Mesendoderm (in vitro differentiated cells): ENCODE measurements at places on chromosomes 4 and X.

GRCh38 chr4:73037057-73037456, 32.5 kb downstream of the COX18 start:
- DNase-seq, result peak; percentile 29

- peak; percentile 55 for DNase-seq
Observed at GRCh38 chr4:147096667-147097604, 151.3 kb upstream of the TTC29 start.

DNA sequence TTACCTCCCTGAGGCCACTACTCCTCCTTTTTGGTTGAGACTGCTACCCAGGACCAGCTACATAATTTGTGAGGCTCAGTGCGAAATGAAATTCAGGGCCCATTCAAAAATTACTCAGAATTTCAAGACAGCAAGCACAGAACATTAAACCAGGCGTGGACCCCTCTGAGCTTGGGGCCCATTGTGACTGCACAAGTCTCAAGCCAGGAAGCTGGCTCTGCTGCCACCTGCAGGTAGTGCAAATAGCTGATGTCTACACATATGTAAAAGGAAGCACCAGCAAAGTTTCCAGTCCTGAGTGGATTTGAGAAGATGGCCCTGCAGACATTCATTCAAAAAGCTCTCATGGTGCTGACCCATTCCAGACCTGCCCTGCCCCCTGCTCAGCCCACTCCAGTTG, 213.4 kb upstream of the LNX1 start:
- peak; percentile 53 for DNase-seq

DNA sequence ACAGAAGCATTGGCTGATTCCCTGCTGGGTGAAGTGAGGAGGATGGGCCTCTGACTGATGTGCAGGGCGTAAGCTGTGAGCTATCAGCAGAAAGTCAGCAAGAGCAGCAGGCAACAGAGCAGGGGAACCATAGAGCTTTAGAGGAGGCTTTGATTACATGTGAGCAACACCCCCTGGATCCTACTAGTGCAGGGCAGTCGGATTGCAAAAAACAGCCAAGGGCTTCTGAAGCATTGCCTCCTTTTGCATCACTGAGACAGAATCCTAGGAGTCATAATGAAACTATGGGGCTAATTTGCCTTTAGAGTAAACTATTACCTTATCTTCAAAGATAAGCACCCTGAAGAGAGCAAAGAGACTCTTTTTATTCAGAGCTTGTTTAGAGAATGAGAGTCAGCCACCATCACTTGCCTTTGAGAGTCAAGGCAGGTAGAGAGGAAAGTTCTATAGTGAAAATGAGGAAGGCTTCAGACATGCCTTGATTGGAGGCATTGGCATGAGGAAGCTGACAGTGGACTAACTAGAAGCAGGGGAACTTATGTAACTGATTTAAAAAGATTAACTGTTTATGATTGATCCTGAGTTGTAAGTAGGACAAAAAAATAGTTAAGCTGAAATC, 420.3 kb downstream of the PDHA2 start:
- peak; percentile 91 for DNase-seq

DNA sequence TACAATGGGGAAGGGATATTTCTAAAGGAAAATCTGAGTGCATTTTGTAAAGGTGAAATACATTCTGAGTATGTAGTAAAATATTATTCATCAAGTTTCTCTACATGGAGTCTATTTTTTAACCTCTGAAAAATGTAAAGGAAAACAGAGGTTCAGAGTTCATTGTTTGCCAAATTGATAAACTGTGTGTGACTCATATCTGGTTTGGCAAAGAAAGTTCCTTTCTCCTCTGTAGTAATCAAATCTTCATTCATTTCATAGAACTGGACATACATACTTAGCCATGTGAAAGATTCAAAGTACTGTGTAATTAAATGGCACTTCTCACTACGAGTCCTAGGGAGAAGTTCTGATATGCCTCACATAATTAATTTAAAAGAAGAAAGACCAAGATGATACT, 61.6 kb downstream of the HPGD start:
- no peak for DNase-seq

GRCh38 chr4:57116245-57116644, 6.1 kb upstream of the IGFBP7 start:
- no peak for DNase-seq

DNA sequence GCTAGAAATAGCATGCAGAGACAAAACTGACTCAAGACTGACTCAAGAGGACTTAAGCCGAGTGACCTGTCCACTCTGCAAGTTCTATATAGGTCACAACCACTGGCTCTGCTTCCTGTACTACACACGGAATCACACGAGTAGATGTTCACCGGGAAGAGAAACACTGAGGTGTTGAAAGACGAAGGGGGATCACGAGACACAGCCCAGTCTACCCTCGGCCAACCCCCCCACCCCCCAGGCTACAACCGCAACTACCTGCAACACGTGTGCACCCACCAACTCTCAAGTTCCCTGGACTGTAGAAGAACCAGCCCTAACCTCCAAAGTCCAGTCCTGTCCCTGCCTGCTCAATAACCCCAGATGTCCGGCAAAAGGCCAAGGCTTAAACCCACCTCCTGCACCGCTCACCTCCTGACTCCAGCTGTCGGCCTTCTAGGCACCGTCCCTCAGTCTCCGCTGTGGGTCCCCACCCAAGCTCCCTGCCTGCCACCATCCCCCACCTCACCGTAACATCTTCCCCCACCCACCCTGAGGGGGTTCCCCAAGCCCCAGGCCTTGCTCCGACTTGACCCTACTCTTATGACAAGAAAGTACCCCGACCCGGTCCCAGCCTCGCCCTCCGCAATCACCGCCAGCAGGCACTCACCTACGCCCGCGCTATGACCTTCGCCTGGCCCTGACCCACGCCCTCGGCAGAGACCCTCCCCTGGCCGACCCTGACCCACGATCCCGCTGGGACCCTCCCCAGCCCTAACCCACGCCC, 739 bp downstream of the GAK start:
- no peak for DNase-seq

DNA sequence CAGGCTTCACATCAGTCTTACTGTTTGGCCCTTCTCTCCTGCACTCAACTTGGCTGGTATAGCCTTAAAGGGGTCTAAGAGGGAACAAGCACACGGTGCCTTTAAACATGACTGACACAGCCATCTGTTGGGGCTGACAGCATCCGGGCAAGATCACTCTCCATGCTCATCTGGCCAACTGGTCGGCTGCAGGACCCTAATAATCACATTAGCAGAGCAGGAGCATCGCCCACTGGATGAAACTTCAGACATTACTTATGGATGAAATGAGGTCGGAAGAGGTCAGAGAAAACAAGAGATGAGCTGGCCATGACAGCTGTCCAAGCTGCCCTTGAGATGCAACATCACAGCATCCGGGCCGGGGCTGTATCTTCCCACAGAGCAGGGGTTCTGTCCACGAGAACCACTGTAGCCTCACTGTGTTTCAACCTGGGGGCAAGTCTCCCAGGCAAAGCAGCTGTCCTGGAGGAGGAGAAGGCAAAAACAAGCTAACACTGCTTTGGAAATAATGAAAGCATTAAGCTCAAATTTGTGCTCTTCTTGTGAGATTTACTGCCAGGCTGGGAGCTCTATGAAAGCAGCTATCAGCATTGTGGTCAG, 94.4 kb upstream of the TTC29 start:
- no peak for DNase-seq

DNA sequence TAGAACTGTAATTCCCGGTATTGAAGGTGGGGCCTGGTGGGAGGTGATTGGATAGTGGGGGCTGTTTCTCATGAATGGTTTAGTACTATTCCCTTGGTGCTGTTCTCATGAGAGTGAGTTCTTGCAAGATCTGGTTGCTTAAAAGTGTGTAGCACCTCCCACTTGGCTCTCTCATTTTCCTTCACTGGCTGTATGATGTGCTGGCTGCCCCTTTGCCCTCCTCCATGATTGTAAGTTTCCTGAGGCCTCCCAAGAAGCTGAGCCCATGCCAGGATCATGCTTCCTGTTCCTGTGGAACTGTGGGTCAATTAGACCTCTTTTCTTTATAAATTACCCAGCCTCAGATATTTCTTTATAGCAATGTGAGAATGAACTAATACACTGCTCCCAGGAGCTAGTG, 8.7 kb downstream of the ANXA10 start:
- no peak for DNase-seq

GRCh38 chrX:84219551-84219950, 31.6 kb upstream of the RPS6KA6 start:
- peak; percentile 4 for DNase-seq

DNA sequence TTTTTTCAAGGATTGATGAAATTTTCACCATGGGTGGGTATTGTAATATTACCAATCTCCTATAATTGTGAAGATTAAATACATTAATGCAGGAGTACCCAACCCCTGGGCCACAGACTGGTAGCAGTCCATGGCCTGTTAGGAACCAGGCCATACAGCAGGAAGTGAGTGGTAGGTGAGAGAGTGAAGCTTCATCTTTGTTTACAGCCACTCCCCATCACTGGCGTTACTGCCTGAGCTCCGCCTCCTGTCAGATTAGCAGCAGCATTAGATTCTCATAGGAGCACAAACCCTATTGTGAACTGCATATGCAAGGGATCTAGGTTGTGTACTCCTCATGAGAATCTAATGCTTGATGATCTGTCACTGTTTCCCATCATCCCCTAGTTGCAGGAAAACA, 15.1 kb downstream of the RAPGEF2 start:
- no peak for DNase-seq

- no peak for DNase-seq
Observed at GRCh38 chr4:76571274-76571673, 136.2 kb downstream of the SHROOM3 start.

- peak; percentile 96 for DNase-seq
Observed at GRCh38 chrX:6383917-6384316, 151.0 kb downstream of the VCX3A start.

- DNase-seq, result no peak
Observed at GRCh38 chr4:55303760-55304165, 42.3 kb upstream of the SRD5A3 start.

DNA sequence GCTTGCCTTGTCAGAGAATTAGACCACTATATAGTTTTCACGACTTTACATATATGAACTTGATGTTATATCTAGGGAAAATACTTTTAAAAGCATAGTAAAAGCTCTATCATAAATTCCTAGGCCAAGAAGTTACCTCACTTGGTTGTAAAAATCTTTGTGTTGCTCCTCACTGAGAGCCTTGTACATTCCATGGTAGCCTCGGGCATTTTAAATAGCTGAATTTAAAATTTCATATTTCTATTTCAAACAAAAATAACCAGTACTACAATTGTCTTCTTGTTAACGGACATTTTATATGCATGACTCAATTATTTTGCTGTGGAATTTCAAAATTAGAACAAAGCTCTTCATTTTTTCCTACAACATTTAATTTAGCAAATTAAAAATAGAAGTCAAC, 107.6 kb downstream of the MID1 start:
- DNase-seq, result no peak

GRCh38 chr4:53463340-53463739, 85.9 kb downstream of the FIP1L1 start:
- DNase-seq, result no peak

DNA sequence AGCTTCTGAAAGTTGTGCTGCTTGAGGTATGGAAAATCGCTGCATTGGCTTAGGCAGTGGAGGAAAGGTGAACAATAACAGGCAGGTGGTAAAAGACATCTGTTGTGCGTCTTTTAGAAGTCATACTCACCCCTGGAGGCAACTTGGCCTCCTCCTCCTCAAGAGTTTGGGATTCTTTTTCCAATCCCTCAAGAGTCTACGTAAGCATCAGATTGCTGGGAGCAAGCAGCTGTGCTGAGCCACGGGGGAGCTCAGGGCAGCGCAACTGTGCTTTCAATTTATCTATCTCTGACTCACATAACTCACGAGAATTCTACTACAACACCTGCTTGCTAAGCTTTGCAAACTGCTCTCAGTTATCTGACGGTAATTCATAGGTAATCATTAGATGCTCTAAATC, 6.4 kb upstream of the RBMX2 start:
- DNase-seq, result no peak

GRCh38 chrX:9184211-9184610, 150.3 kb upstream of the FAM9B start:
- DNase-seq, result no peak

DNA sequence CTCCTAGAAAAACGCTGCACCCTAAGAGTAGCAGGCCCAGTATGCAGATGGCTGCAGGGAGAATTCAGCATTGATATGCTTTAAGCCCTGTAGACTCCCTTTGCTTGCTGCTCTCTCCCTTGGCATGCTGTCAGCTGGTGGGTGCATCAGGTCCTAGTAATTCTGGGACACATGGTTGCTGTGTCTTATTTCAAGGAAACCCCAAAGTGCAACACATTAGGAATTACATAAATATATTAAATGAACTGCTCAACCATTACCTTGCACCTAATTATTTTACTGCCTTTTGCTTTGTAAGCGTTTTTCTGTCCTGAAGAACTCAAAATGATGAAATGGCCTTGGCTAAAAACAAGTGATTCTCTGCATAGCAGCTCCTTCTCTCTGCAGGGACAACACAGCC, 516.3 kb downstream of the ZIC3 start:
- no peak for DNase-seq

DNA sequence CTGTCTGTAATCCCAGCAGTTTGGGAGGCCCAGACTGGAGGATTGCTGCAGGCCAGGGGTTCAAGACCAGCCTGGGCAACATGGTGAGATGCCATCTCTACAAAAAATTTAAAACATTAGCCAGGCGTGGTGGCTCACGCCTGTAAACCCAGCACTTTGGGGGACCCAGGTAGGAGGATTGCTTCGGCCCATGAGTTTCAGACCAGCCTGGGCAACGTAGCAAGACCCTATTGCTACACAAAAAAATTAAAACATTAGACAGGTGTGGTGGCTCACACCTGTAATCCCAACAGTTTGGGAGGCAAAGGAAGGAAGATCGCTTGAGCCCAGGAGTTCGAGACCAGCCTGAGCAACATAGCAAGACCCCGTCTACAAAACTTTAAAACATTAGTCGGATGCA, 1.3 kb downstream of the DHRSX start:
- DNase-seq, result no peak

- DNase-seq, result peak; percentile 93
Observed at GRCh38 chr4:81631958-81632441, 160.3 kb upstream of the RASGEF1B start.

DNA sequence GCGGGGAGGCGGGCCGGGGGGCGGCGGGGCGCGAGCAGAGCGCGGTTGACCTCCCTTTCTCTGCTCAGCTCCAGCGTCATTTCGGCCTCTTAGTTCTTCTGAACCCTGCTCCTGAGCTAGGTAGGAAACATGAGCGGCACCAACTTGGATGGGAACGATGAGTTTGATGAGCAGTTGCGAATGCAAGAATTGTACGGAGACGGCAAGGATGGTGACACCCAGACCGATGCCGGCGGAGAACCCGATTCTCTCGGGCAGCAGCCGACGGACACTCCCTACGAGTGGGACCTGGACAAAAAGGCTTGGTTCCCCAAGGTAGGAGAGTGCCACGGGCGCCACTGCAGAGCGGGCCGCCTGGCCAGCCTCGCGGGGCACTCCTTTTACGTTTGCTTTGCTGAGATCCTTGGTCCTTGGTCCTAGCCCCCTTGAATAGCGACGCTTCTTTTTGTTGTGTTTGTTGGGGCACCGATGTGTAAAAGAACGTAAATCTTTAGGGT, at the start of gene HTATSF1:
HTATSF1 (plus strand) TSS at position 37 of the 497 bp plus-strand sequence; CDS start at position 130, 93 bp downstream.
- no peak for DNase-seq

GRCh38 chr4:84673475-84674240, 90.7 kb downstream of the CDS1 start:
- DNase-seq, result no peak
